CD4-positive, alpha-beta memory T cell (primary cell): ENCODE measurements at places on chromosomes 2 and 18. TPM values are rescaled to one million over a fixed set of nuclear protein-coding genes. Genes with fewer than 3 reads are reported as not detected.

Gene CSRNP3
- total RNA-seq = not detected

Gene MZT2B
- 207 TPM for total RNA-seq

Gene LIMS3
- total RNA-seq = 3.6 TPM

Gene ARL4C
- total RNA-seq = 239 TPM

Gene IL36G
- total RNA-seq = not detected

Gene CCDC74A
- not detected for total RNA-seq

Gene UGT1A3
- total RNA-seq = not detected

Gene GRP
- total RNA-seq = not detected

Gene LCT
- 0.06 TPM for total RNA-seq

Gene CNTNAP5
- not detected for total RNA-seq

Gene CAPN13
- not detected for total RNA-seq

Gene SLC8A1
- 0.79 TPM for total RNA-seq

Gene COL4A4
- not detected for total RNA-seq

Gene COBLL1
- not detected for total RNA-seq

Gene UGT1A10
- not detected for total RNA-seq

Gene SDC1
- total RNA-seq = not detected

Gene SERPINB13
- not detected for total RNA-seq

Gene CYRIA
- total RNA-seq = 0.32 TPM

Gene RAD51AP2
- not detected for total RNA-seq
